ENCODE measurements at places on chromosomes 7 and 10.
A peak's percentile ranks its signal among the peaks of the same experiment; 100 is the strongest.

GRCh38 chr10:63596924-63597323 is 75.7 kb downstream of the REEP3 start:
- no peak for DNase-seq

DNA sequence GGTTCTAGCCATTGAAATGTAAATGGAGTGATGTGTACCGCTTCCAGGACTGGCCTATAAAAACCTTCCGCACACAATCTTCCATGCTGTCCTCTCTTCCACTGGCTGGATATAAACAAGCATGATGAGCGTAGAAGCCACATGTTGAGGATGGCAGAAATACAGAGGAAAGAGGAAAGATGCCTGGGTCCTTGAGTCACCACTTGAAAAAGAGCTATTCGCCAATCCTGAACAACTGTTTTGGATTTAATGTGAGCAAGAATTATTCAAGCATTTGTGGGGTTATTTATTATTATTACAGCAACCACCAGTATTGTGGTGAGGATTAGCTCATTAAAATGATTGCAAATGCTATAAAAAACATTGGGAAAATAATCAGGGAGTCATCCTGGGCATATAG is 45.8 kb upstream of the PLXNA4 start:
- no peak for DNase-seq

DNA sequence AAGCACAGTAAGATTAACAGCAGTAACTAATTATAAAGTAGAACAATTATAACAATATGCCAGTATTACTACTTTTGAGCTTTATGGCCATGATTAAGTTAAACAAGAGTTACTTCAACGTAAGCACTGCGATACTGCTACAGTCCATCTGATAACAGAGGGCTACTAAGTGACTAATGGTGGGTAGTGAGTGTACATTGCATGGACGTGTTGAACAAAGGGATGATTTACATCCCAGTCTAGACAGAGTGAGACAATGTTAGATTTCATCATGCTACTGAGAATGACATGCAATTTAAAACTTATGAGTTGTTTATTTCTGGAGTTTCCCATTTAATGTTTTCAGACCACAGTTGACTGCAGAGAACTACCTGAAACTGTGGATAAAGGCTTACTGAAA is 45.6 kb downstream of the TPST1 start:
- no peak for DNase-seq

- no peak for DNase-seq
Measured at GRCh38 chr7:154844955-154845354, 158.0 kb downstream of the PAXIP1 start.

GRCh38 chr10:69736886-69737641 is 64.6 kb upstream of the COL13A1 start:
- DNase-seq = no peak

DNA sequence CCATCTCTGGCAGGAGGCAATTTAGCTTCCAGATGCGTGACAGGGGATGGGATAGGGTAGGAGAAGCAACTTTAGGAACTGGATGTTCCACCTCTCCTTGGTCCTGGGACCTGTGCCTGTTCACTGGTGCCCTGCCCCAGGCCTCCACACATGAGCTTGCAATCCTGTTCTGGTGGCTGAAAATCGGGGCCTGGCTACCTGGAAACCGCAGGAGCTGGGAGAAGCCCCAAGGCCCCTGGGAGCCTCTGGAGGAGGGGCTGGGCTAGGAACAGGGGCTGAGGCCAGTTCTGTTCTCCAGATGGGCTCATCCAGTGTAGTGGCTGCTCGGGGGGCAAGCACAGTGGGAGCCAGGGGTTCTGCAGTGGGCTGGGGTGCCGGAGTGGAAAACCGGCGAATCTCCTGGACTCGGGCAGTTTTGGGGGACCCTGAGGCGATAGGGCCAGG is 5.3 kb upstream of the MYOZ1 start:
- no peak for DNase-seq

DNA sequence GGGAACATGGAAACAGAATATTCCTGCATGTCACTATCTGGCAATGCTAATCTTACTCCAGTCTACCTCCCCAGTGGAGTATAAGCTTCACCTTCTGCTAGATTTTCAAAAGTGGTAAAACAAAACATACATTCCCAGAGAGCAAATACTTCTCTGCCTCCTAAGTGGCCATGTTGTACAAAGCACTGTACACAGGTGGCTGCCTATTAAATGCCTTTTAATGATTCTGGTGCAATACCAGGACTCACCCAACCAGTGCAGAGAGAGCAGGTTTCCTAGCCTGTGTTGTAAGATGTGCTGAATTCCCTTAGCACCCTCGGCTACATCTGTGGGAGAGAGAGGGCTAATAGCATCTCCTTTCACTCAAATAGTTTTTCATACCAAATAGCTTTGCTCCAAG is 684.3 kb upstream of the NRP1 start:
- no peak for DNase-seq

GRCh38 chr10:105956550-105956949 is 1208.0 kb downstream of the SORCS1 start:
- no peak for DNase-seq

- DNase-seq = no peak
Measured at GRCh38 chr7:139159900-139160675, 50.6 kb upstream of the ZC3HAV1 start.

DNA sequence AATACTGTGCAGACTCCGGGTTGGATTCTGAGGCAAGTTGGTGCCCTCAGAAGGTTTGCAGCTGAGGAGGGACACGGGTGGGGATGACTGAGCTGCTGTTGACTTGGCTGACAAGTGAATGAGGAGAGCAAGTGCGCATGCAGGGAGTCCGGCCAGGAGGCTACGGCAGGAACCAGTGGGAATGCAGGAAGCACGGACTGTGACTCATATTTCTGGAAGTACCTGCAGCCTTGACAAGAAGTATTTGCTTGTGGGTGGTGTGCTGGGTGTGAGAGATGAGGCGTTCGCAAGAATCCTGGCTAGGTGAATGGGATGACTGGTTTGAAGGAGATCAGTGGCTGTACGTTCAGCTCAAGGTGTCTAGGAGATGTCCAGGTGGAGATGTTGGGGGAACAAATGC is 30.8 kb upstream of the FXYD4 start:
- no peak for DNase-seq

DNA sequence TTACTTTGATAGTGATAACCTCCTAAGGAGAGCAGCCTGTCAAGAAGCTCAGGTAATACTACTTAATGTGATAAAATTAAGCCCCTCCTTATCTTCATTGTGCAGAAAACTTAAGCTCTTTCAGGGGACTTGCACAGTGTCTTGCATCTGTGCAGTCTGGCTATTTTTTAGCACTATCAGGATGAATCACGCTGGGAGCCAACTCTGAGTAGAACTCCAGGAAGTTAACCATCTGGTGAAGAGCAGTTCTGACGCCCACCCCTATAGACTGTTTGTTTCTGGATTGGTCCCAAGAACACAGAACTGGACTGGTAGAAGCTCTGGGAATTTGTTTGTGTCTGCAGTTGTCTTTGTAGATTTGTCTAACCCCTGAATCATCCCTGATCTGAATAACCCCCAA is 41.9 kb downstream of the AGK start:
- DNase-seq = no peak

- DNase-seq = no peak
Measured at GRCh38 chr7:135388616-135389015, 121.3 kb downstream of the CNOT4 start.

DNA sequence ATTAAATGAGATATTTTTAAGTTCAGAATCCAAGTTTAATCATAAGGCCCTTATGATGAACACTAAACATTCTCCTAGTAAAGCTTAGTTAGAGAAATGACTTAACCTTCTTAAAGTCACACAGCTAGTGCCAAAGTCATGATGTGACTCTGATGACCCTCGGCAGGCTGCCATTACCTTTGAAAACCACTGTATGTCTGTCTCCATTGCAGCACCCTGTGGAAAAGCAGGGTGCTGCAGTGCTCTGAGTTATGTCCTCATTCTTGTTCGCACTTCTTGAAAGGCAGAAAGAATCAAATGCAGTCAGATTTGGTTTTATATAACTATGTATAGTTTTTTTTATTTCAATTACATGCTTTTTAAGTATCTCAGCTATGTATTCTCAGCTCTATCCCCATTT is 105.0 kb downstream of the PHTF2 start:
- no peak for DNase-seq

DNA sequence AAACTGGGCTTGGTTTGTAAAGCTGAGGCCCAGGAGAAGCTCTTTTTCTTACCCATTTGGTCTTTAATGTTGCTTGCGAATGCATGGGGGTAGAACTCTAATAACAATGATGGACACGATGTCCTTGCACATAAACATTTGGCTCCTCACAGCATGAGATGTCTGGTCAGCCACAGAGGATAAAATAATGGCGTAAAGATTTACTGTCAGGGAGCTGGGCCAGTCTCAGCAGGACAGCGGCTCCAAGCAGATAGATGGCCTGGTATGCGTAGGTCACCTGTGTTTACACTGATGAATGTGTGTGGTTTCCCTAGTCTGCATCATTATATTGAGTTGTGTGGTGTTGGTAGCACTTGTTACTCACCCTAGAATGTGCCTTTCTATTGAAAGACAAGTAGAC is 537.4 kb downstream of the CNTNAP2 start:
- no peak for DNase-seq

- DNase-seq = no peak
Measured at GRCh38 chr10:68560186-68560942, at the start of gene TET1. TET1 (plus strand) TSS chr10:68560337; CDS start chr10:68572339, 12,002 bp downstream.

DNA sequence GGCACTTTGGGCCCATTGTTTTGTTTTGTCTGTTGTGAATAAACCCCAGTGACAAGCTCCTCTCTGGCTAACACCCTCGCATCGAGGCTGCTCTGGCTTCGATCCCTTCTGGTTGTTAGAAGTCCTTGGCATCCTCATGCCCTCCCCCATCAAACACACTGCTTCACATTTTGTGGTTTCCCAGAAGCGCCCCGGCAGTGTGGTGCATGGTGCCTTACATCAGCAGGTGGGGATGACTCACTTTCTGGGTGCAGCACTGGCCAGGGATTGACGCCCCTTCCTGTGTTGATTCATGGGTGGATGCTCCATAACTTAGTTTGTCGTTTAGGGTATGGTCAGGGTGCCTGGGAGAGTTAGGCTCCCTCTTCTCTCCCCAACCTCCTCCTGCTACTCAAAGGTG is 51.4 kb downstream of the PLPP4 start:
- DNase-seq = no peak

DNA sequence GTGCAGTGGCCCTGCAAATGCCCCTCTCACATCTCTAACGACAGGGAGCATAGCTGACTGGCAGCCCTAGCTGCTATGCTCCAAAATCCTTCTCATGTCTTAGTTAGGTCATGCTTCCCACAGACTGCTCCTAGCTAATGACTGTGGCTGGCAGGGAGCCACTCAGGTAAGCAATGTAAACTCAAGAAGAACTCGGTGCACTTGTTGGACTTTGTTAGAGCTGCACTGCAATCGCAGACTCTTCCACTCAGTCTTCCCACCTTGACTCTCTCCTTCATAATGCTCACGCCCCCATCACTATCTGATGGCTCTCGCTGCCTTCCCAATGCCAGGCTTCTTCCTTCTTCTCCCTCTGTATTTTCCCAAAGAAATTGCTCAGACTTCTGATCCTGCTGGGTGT is 24.0 kb downstream of the OR9A2 start:
- no peak for DNase-seq

GRCh38 chr7:43018446-43018845 is 86.3 kb downstream of the MRPL32 start:
- DNase-seq = no peak

- no peak for DNase-seq
Measured at GRCh38 chr7:158818325-158819213, 10.7 kb downstream of the ESYT2 start.

DNA sequence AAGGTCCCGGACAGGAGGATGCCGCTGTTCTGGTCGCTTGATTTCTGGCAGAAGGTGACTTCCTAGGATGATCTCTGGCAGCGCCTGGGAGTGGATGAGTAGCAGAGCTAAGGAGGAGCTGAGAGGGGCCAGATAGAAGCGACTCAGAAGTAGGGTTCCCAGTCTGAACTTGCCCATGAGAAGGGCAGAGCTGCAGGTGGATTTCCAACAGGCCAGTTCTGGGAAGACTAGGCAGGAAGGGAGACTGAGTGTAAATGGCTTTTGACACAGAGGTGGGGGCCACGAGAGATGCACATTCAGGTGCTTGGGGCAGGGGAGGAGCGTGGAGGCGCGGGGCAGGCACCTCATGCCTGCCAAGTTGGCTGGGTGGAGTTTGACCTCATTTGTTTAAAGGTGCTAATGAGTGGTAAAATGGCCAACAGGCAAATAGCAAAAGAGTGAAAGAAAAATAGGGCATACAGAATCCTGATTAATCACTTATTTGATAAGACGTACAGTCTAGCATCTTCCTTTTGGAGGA is 58.8 kb downstream of the SHH start:
- no peak for DNase-seq

- no peak for DNase-seq
Measured at GRCh38 chr10:75994357-75995040, 563.1 kb downstream of the LRMDA start.

- DNase-seq = no peak
Measured at GRCh38 chr7:157975401-157976372, 611.9 kb downstream of the PTPRN2 start.

DNA sequence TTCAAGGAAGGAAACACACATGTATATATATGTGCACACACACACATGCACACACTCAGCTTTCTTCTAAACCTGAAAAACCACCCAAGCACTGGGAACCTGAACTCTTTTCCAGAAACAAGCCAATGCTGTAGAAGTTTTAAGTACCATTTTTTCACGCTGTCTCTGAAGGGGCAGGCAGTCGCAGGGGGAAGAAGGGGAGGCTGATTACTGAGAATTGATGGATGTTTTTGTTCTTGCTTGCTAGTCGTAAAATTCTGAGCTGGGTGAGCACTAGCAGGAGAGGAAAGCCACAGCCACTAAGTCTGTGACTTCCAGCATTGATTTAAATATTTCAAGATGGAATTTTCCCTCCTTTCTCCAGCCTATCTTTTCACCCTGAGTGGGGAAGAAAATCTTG is 391.8 kb downstream of the CALN1 start:
- no peak for DNase-seq

GRCh38 chr10:96889415-96890171 is 57.5 kb downstream of the LCOR start:
- DNase-seq = no peak

- DNase-seq = no peak
Measured at GRCh38 chr7:67754651-67755050, 758.0 kb downstream of the TYW1 start.

GRCh38 chr7:28581351-28581750 is 169.0 kb downstream of the CREB5 start:
- no peak for DNase-seq

DNA sequence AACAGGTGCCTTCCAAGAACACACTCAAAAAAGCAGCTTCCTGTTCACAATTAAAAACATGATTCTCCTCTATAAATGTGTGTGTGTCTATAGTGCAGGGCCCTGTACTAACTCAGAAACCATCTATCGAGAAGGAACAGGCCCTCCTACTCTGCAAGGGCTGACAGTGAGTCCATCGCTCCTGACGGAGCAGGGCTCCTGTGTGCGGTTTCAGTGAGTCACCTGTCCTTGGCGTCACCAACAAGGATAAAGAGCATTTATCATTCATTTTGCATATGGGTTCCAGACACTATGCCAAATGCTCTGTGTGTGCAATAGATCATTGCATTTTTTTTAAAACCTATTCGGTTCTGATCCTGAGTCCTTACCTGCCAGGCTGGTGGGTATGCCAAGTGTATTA is 63.7 kb downstream of the TACC2 start:
- DNase-seq = no peak

- peak; percentile 76 for DNase-seq
Measured at GRCh38 chr10:70363971-70364771, 18.3 kb downstream of the LRRC20 start.
